ENCODE measurements at places on chromosomes 3 and 15.

- no peak for DNase-seq
Observed at GRCh38 chr3:124033360-124034015, 41.6 kb upstream of the ROPN1 start.

- no peak for DNase-seq
Observed at GRCh38 chr15:42549032-42549491, 424 bp downstream of the HAUS2 start.

GRCh38 chr3:14177580-14178246 lies 688 bp downstream of the XPC start:
- peak; percentile 4 for DNase-seq

- peak; percentile 54 for DNase-seq
Observed at GRCh38 chr15:28098766-28099554, at the start of gene OCA2. Gene OCA2 (minus strand): TSS chr15:28099315. CDS start chr15:28081874, 17,441 bp downstream.

- DNase-seq: no peak
Observed at GRCh38 chr3:118909763-118910162, 124.9 kb downstream of the IGSF11 start.

GRCh38 chr15:77577366-77577950 lies 55.3 kb downstream of the LINGO1 start:
- DNase-seq: no peak

GRCh38 chr3:125238759-125239158 lies 26.2 kb upstream of the SLC12A8 start:
- no peak for DNase-seq

- DNase-seq: peak; percentile 29
Observed at GRCh38 chr15:63605816-63606215, 8.6 kb downstream of the FBXL22 start.

DNA sequence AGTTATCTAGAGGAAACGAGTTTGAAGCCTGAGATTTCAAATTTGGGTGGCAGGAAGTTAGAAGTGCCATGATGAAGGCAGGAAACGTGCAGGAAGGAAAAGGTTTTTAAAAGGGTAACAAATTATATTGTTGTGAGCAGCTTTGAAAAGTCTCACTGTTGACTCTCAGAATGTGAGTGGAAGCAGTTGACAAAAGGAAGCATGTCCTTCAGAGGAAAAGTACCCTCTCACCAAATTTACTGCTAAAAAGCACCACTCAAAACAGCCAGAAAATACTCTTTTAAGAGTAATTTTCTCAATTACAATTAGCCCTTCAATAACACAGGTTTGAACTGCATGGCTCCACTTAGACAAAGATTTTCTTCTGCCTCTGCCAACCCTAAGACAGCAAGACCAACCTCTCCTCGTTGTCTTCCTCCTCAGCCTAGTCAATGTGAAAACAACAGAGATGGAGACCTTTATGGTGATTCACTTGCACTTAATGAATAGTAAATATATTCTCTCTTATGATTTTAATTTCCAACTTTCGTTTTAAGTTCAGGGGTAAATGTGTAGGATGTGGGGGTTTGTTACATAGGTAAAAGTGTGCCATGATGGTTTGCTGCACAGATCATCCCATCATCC lies 117.1 kb upstream of the LIPC start:
- DNase-seq: no peak

DNA sequence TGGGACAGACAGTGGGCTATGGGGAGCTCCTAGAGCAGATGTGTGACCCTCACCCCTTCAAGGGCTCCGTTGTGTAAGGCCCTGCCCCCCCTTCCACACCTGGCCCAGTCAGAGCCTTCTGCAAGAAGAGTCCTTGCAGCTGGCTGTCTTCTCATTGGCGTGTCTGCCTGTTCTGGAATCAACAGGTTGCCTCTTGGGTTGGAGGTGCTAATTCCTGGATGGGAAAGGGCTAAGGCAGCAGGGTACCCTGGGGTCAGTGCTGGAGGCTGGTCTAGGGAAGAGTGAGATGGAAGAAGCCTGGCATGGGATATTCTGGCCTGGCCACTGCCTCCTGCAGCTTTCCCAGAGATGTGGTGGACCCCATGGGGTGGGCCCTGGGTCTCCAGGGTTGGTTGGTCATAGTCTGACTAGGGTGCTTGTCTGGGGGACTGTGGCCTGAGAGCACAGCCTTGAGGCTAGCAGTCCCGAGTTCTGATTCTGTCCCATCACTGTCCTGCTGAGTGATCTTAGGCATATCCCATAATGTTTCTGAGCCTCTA lies 5.1 kb downstream of the TEX264 start:
- DNase-seq: no peak

- no peak for DNase-seq
Observed at GRCh38 chr15:39132954-39133600, 447.8 kb upstream of the THBS1 start.

DNA sequence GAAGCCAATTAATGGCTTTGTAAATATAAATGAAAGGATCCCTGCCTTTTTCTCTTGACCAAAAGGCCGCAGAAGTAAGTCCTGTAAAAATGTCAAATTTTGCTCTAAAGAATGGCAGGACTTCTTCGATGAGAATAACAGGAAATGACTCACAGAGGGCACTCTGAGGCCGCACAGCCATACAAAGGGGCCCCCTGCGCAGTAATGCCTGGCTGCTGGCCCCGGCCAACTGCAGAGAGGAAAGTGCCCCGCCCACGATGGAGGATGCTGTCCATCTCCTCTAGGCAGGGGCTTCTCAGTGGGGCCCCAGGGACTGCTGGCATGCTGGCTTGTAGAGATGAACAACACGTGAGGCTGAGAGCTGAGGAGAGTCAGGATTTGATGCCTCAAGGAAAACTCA lies 18.1 kb upstream of the SCN10A start:
- no peak for DNase-seq

DNA sequence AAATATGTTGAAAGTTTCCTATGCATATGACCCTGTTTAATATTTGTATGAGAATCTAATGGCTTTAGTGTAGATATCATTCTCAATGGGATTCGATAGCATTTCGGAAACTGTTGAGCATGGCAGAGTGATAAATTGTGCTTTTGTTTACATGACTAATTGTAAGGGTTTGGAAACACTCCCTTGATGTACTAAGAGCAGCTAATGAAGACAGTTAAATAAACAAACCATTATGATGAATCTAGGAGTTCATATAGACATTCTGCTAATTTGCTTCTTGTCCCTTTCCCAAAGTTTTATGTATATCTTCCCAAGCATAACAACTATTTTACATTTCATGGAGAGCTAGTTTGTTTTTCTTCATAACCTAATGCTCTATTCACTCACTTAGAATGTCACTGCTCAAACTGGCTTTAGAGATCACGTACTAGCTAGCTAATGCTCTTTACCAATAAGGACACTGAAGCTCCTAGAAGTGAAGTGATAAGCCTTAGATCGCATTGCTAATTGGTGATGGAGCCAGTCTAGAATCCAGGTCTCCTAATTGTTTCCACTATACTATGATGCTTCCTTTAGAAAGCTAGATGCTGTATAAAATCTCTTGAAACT lies 140.8 kb downstream of the TP63 start:
- DNase-seq: no peak

DNA sequence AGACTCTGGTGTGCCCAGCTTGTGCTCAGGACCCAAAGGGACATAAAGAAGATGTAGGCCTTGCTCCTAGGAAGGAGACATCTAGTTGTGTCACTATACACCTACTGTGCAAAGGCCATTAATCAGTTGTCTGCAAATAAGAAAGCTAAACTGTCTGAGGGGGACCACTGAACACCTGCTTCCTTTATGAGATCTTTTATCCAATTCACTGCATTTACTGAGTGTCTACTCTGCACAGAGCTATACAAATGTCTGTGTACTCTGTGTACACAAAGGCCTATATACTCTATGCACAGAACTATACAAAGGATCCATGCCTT lies 124.8 kb downstream of the CTNNB1 start:
- DNase-seq: no peak

GRCh38 chr3:41044523-41044922 lies 154.8 kb upstream of the CTNNB1 start:
- no peak for DNase-seq

GRCh38 chr3:87268646-87269211 lies 7.7 kb downstream of the POU1F1 start:
- no peak for DNase-seq

DNA sequence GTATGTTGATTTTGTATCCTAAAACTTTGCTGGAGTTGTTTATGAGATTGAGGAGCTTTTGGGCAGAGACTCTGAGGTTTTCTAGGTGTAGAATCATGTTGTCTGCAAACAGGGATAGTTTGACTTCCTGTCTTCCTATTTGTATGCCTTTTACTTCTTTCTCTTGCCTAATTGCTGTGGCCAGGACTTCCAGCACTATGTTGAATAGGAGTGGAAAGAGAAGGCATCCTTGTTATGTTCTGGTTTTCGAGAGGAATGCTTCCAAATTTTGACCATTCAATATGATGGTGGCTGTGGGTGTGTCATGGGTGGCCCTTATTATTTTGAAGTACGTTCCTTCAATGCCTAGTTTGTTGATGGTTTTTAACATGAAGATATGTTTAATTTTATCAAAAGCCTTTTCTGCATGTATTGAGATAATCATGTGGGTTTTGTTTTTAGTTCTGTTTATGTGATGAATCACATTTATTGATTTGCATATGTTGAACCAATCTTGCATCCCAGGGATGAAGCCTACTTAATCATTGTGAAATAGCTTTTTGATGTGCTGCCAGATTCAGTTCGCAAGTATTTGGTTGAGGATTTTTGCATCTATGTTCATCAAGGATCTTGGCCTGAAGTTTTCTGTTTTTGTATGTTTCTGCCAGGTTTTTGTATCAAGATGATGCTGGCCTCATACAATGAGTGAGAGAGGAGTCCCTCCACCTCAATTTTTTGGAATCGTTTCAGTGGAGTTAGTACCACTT lies 188.1 kb downstream of the MINAR1 start:
- no peak for DNase-seq

GRCh38 chr3:15102836-15103235 lies 3.9 kb upstream of the RBSN start:
- DNase-seq: no peak

DNA sequence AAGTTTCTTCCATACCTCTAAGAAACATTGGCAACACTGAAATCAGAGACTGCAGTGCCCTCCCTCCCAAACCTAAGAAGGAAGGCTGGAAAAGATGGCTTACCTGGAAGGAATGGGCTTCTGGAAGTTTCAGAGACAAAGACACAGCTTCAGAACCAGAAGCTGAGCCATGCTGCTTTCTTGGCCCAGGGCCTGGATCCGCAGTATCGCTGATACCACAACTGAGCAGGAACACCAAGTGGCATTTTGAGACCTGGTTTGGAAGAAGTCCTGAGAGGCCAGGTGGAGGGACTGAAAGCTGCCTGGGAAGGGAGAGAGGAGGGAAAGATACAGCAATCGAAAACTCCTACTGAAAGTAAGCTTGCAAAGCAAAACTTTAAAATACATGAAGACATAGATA lies 19.8 kb downstream of the GPR160 start:
- no peak for DNase-seq

- no peak for DNase-seq
Observed at GRCh38 chr15:56176996-56177395, 66.7 kb downstream of the RFX7 start.

DNA sequence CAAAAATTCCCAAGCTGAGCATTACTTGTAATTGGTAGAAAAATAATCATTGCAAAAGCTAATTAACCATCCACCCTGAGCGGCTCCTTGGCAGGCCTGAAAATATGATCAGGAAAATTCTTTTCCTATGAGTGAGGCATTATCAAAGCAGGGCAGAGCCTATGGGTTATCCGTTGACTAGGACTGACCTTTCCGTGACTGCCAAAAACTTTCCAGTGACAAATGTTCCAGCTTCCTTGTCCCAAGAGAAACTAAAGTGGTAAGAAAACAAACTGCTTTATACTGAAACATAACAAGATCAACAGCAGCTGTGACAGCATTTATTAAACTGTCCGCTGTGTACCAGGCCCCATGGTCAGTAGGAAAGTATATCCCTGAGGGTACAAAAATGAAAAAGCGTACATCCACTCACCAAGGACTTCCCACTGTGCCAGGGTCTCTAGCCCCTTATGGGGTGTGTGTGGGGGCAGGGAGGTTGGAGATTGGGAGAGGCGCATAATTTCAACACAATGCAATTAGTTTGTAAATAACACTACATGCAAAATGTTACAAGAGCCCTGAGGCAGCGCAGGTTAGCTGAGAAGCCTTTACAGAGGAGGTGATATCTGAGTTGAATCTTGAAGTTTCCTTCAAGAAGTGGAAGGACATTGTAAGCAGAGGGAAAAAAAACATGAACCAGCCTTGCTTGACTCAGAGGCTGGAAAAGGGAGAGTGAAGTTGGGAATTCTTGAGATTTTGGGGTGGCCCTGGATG lies 8.5 kb downstream of the LIPC start:
- no peak for DNase-seq

DNA sequence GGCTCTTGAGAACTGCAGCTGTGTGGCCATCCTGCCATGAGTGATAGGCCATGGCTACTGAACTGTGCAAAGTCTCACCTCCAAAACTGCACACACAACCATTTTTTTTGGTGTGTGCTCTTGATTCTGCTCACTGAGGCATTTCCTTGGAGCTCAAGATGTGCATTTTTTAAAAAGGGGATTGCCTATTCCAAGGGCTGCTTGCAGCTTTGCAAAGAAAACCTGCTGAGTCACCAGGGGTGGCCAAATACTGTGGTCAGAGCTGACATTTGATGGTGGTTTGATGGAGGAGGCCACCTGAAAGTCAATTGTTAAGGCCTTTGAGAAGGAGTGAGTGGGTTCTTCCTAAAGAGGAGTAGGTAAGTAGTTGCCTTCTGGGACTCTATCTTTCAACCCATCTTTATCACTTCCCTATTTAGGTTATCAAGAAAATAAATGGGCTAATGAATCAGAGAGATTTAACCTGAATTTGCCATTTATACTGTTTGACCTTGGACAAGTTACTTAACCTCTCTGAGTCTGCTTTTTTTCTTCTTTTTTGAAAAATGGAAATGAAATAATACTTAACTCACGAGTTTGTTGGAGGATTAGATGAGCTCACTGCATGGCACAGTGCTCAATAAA lies 87.9 kb downstream of the CHST2 start:
- DNase-seq: no peak

GRCh38 chr15:59304034-59304795 lies 68.5 kb downstream of the MYO1E start:
- DNase-seq: no peak
